Articular chondrocyte of knee joint (primary cell): ENCODE measurements at places on chromosomes 12 and 14. TPM values are rescaled to one million over a fixed set of nuclear protein-coding genes. Genes with fewer than 3 reads are reported as not detected.

Gene PLXNC1
- total RNA-seq, result 6.8 and 9.4 TPM in 2 replicates

Gene KRT83
- not detected in 2 replicates for total RNA-seq

Gene BTBD6
- 36.0 and 45.5 TPM in 2 replicates for total RNA-seq

Gene RSRC2
- 58.1 and 73.3 TPM in 2 replicates for total RNA-seq

Gene KCNJ8
- 0.22 and 0.26 TPM in 2 replicates for total RNA-seq

Gene KRT85
- under 0.01 TPM in 1 of 2 replicates, not detected in the other for total RNA-seq

Gene NPFF
- not detected in 2 replicates for total RNA-seq

Gene KLHL42
- total RNA-seq, result 27.6 and 29.2 TPM in 2 replicates

Gene MSI1
- total RNA-seq, result 0.26 and 0.43 TPM in 2 replicates
